ENCODE measurements at places on chromosomes 7 and 10.

DNA sequence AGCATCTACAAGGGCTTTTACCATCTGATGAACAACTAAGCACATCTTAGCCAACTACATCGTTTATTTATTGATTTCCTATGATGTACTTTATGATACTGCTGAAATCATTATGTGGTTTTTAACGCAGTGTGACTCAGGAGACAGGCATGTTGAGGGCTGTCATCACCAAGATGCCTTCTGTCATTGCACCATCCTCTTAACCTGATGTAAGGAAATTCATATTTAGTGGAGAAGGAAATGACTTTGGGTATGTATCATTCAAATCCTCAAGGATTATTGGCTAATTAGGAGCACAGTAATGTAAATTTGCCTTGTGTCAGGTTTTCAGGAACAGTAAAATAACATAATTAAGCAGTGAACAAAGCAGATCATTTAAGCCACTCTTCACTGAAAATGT is 138.5 kb upstream of the MGMT start:
- DNase-seq = no peak

- no peak for DNase-seq
Measured at GRCh38 chr10:129502448-129502847, 35.4 kb downstream of the MGMT start.

DNA sequence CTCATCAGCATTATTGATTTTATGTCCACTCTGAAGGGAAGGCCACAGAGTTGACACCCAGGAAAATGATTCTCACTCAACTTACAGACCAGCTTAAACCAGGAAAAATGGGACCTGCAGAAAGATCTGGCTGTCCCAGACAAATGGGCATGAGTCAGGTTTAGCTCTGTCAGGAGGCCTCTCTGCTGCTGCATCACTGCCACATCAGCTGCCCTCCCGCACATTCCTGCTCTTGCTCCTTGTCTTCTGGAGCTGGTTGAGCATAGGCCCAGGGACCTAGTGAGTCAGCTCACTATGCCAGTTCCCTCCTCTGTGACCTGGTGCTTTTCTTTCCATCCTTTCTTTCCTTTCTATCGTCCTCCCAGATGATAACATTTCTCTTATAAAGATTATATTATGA is 18.8 kb upstream of the SMNDC1 start:
- DNase-seq = no peak

DNA sequence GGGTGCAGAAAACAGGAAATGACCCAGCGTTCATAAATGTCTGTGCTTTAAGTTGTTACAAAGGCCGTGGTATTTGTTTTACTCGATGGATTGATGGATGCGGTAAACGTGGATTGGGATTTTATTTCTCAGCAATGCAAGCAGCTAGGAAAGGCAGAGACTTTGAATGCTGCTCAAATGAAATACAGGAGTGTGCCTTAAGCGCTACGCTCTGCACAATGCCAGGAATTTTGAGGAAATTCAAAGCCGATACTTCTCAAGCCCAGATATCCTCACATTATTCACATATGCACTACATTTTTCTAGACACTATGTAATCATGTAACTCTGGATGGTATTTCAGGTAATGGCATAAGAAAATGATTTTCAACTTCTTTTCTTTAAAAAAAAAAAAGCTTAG is 514.3 kb upstream of the ADARB2 start:
- no peak for DNase-seq
